CD4-positive, alpha-beta T cell treated with Interleukin-21 for 1 hour (primary cell): ENCODE measurements at places on chromosomes 6 and 20.

DNA sequence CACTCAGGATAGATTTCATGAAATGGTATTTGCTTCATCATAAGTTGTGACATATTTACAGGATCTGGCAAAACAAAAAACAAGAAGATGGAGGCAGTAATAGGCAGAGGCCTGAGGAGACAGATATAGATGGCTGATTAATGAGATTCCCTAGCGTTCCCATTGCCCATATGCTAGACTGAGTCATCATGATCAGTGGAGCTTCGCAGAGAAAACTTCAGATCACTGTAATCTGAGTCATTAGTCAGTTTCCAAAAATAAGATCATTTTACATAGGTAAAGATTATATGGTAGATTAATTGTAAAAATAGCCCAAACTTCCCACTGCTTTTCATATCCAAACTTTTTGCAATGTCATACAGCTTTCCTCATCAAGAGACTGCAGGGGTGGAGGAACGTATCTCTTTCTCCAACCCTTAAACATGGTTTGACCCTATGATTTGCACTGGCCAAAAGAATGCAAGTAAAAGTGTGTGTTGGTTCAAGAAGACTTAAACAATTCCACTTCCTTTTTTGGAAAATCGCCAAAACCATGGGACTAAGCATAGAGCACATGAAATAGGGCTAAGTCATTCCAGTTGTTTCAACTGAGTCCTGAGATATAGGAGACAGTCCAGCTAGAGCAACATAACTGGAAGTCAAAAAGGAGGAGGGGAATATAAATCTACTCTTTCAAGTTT lies 626.0 kb downstream of the RNF144B start:
- no peak for DNase-seq

DNA sequence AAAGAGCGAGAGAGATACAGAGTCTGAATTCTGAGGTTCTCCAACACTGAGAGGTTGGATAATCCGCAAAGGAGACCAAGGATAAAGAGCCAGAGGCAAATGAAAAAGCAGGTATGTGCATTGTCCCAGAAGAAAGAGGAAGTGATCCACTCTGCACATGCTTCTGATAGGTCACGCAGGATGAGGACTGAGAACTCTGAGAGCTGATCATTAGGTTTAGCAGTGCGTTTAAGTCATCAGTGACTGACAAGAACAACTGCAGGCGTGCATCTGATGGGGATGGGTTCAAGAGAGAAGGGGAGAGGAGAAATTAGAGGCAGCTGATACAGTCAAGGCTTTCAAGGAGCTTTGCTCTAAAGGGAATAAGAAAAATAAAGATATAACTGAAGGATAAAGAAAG lies 301.2 kb upstream of the SGK1 start:
- no peak for DNase-seq

GRCh38 chr20:10201321-10201870 lies 17.2 kb upstream of the SNAP25 start:
- no peak for DNase-seq

DNA sequence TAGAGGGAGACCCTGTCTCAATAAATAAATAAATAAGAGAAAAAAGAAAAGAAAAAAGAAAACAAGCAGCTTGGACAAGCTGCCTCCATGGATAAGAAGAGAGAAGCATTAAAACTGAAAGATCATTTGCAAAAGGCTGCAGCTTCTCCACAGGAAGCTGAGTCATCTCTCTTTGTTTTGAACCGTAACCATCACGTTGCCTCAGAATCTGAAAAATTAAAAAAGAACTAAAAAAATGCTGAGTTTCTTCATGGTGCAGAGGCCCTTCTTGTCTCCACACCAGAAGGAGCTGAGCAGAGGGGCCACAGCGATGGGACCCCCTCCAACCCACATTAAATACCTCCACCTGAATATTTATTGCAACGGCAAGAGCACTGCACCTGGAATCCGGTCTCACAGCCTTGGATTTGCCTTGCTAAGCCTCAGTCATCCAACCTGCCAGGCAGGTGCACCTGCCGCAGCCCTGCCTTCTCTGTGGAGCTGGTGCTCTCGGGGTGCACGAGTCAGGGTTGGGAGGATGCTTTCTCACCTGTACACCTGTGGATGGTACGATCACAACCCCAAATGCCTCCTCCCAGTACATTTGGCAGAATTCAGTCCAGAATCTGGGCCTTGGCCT lies 28.1 kb downstream of the TOX2 start:
- DNase-seq: peak; percentile 42

GRCh38 chr20:10300582-10301446 lies 82.2 kb downstream of the SNAP25 start:
- no peak for DNase-seq
